ENCODE measurements at places on chromosomes 2 and 18.

DNA sequence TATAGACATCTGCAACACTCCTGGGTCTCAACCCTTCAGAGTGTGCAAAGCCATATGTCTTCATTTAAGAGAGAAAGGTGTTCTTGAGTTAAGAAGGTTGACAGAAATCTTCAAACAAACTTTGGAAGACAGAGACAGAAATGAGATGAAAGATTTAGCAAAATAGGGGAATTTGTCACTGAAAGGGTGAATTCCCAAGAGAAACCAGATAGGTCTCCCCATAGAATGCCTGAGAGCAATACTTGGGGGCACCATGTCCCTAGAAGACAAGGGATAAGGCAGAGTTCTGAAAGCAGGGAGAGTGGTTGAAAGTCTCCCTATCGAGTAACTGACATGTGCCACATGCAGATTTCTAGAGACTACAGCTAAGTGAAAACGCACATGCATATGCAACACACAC, 50.0 kb downstream of the AP1S3 start:
- H3K27me3 ChIP-seq: no peaks in the 10 kb centered on the region
- H3K4me1 ChIP-seq: no peaks in the 10 kb centered on the region
- H3K36me3 ChIP-seq: no peaks in the 10 kb centered on the region
- H3K4me3 ChIP-seq: no peak overlapping the region
- no peak overlapping the region for H3K27ac ChIP-seq

GRCh38 chr18:59802031-59802430, 97.8 kb upstream of the PMAIP1 start:
- H3K36me3 ChIP-seq: no peaks in the 10 kb centered on the region
- H3K4me1 ChIP-seq: no peaks in the 10 kb centered on the region
- no peak overlapping the region for H3K4me3 ChIP-seq

DNA sequence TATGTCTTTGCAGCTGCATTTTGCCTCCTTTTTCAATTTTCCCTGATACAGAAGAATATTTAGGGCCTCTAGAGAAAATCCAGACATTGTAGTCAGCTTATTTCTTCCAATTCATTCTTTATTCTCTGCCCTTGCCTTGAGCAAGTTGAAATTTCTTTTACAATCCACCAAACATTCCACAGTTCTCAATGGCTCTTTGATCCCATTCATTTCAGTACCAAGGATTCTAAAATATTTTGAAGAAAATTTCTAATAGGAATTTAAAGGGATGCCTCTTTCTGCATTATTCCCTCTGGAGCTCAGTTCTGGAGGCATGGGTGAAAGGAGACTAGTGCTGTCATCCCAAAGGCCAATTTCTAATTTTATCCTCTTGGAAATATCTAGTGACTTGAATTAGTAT, 61.2 kb downstream of the COL5A2 start:
- H3K4me1 ChIP-seq: no peaks in the 10 kb centered on the region
- no peak overlapping the region for H3K4me3 ChIP-seq
- H3K27ac ChIP-seq: no peak overlapping the region
- H3K36me3 ChIP-seq: no peaks in the 10 kb centered on the region

DNA sequence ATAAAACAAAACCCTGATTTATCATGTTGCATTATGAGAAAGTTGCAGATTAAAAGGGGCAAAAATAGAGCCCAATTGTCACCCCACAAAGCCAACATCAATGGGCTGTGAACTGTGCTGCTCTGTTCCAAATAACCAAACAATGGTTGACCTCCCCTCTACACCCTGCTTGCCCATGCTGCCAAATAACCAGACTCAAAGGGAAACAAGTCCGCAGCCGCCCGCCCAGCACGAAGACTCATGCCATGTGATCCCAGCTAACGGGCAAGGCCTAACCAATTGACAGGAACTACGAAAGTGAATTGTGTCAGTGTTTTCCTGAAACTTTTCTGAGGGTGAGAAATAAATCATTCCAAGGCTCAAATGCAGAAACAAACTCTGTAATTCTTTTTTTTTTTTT, 97.9 kb upstream of the RIOK3 start:
- DNase-seq: no peak
- no peaks in the 10 kb centered on the region for H3K27me3 ChIP-seq

DNA sequence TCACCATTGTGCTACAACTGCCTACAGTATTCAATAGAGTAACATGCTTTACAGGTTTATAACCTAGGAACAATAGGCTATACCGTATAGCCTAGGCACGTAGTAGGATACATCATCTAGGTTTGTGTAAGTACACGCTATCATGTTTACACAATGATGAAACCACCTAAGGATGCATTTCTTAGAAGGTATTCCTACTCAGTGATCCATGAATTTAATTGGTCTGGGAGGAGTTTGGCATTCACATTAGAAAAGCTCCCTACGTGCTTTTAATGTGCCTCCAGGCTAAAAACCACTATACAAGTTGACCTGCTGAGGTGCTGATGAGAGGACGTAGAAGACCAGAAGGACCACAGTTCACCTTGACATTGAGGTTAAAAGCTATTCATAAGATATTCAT, 154.5 kb upstream of the LRRTM1 start:
- H3K27me3 ChIP-seq: no peaks in the 10 kb centered on the region
- DNase-seq: no peak
- no peaks in the 10 kb centered on the region for H3K36me3 ChIP-seq
- no peaks in the 10 kb centered on the region for H3K4me1 ChIP-seq
- no peak overlapping the region for H3K4me3 ChIP-seq
- H3K27ac ChIP-seq: no peak overlapping the region

DNA sequence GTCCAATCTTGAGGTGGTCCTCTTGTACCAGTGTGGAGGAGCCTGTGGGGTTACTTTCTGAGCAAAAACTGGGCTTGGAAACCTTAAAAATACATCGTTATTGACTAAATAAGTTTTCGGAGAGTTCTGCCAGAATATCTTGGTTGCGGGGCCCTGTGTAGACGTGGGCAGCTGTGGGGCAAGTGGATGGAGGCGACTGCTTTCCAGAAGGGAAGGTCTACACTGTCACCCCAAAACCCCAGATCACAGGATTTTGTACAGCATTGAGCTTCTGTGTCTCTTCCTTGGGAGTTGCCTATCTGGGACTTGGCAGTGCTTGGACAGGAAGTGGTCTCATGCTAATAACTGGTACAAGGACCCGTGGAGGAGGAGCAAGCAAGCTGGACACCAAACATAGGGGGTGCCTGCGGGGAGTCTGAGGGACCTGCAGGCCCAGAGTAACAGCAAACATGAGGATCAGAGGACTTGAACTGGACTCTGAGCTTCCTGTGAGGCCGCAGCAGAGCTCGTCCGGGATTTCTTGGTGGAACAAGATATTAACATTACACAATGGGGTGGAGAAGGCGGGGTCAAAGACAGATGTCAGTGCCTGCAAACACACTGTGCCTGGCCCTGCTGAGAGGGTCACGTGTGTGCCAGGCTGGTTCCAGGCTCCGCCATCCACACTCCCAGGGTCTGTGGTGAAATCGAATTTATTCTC, 48.0 kb upstream of the CTLA4 start:
- no peak for DNase-seq
- no peaks in the 10 kb centered on the region for H3K27me3 ChIP-seq
- H3K27ac ChIP-seq: no peak overlapping the region
- no peaks in the 10 kb centered on the region for H3K36me3 ChIP-seq

DNA sequence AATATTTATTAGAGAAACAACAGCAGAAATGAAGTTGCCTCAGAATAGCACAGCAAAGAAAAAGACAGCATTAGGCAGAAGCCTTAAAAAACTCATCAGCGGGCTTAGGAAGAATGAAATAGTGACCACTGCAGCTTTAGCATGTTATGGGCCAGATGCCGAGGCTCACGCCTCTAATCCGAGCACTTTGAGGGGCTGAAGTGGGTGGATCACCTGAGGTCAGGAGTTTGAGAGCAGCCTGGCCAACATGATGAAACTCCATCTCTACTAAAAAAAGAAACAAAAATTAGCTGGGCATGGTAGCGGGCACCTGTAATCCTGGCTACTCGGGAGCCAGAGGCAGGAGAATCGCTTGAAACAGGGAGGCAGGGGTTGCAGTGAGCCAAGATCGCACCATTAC, 32.4 kb downstream of the AP1S3 start:
- H3K27ac ChIP-seq: no peak overlapping the region
- H3K36me3 ChIP-seq: no peaks in the 10 kb centered on the region
- DNase-seq: no peak

DNA sequence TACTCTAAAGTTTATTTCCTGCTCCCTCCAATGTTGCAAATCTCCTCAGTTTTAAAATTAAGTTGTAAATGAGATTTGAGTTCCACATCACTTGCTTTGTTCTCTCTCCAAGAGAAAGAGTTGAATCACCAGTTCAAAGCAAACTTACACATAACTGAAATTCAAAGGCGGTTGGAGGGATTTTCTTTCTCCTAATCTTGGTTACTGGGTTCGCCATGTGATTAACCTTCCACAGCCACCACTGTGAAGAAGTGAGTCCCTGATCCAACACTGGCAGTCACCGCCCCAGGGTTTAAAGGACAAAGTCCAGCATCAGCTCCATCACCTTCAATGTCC, 247.1 kb downstream of the MYCN start:
- H3K4me3 ChIP-seq: no peak overlapping the region
- H3K27me3 ChIP-seq: peaks cover 5% of the 10 kb centered on the region
- no peaks in the 10 kb centered on the region for H3K4me1 ChIP-seq
- no peak overlapping the region for H3K27ac ChIP-seq
- DNase-seq: no peak
- no peaks in the 10 kb centered on the region for H3K36me3 ChIP-seq

GRCh38 chr2:153214337-153214736, 264.2 kb downstream of the RPRM start:
- DNase-seq: no peak
- H3K27me3 ChIP-seq: no peaks in the 10 kb centered on the region
- H3K4me3 ChIP-seq: no peak overlapping the region
- H3K27ac ChIP-seq: no peak overlapping the region
- H3K4me1 ChIP-seq: no peaks in the 10 kb centered on the region
- H3K36me3 ChIP-seq: no peaks in the 10 kb centered on the region

DNA sequence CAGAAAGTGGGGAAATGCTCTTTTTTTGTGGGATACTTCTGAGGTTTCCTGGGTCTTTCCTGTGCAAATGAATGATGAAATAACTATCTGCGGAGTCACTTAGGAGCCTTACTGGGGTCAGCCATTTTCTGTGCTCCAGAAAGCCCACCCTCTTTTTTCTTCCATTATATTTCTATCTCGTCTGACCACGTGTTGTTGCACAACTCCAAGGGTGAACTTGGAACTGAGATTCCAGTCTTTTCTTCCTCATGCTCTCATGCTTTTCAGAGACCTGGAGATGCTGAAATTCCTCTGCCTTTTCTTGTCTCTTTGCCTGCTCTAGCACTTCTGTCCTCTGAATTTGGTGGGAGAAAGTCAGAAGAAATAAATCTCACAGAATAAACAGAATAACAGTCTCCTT, 4.8 kb upstream of the SCYGR5 start:
- no peaks in the 10 kb centered on the region for H3K36me3 ChIP-seq
- peaks cover 2% of the 10 kb centered on the region for H3K27me3 ChIP-seq
- no peak overlapping the region for H3K27ac ChIP-seq
- H3K4me3 ChIP-seq: no peak overlapping the region

DNA sequence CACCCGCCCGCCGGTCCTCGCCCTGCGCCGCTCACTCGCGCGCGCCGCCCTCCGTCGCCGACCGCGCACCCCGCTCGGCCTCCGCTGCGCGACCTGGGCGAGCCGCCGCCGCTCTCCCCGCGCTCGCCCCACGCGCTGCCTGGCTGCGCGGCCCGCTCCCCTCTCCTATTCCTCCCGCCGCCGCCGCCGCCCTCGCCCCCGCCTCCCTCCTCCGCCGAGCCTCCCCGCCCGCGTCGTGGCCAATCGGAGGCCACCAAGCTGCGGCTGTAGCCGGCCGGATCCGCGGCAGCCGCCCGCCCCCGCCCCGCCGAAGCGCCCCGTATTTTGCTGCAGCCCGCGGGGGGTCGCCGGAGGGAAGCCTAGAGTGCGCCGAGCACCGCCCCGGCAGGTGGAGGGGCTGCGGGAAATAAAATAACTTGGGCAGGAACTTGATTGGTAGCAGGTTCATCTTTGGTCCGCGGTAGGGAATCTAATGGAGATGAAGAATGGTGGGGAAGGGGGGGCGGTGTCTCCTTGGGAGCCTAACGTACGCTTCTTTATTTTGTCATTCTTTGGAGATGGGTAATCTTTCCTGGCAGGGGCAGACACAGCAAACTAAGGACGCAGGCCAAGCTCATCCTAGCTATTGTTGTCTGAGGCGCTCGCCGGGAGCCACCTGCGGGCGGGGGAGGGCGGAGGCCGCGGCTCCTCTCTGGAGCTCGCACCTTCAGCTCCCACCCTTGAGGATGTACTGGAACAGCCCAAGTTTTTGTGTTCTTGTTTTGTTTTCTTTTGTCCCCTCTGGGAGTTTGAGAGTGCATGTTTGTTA, 1.1 kb upstream of the CDH2 start:
- no peak overlapping the region for H3K27ac ChIP-seq
- no peak for DNase-seq
- no peak overlapping the region for H3K4me3 ChIP-seq
- H3K27me3 ChIP-seq: peaks cover 6% of the 10 kb centered on the region
- no peaks in the 10 kb centered on the region for H3K36me3 ChIP-seq

GRCh38 chr2:111652038-111652437, 232.0 kb downstream of the ANAPC1 start:
- no peak overlapping the region for H3K27ac ChIP-seq
- H3K36me3 ChIP-seq: no peaks in the 10 kb centered on the region
- no peaks in the 10 kb centered on the region for H3K4me1 ChIP-seq
- H3K27me3 ChIP-seq: peaks cover 4% of the 10 kb centered on the region
- no peak for DNase-seq
- H3K4me3 ChIP-seq: no peak overlapping the region

DNA sequence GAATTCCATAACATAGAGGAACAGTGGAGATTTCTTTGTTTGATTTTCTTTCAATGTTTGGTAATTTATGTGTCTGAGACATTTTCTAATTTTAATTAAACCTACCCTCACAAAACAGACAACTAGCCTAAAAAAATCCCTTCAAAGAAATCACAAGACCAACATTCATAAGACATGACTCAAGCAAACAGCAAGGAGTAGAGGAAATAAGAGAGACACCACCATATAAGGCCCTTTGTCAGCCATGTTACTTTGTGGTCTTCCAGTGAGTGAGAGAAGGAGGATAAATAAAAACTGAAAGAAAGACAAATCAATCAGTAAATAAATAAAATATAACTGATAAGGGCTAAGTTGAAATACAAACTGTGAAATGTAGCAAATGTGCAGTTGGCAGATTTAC, 830.8 kb upstream of the SLC39A10 start:
- DNase-seq: no peak
- no peaks in the 10 kb centered on the region for H3K27me3 ChIP-seq
- no peak overlapping the region for H3K4me3 ChIP-seq
- no peaks in the 10 kb centered on the region for H3K4me1 ChIP-seq
- no peak overlapping the region for H3K27ac ChIP-seq
- no peaks in the 10 kb centered on the region for H3K36me3 ChIP-seq

- no peak overlapping the region for H3K27ac ChIP-seq
- no peaks in the 10 kb centered on the region for H3K27me3 ChIP-seq
- no peaks in the 10 kb centered on the region for H3K36me3 ChIP-seq
Measured at GRCh38 chr18:9079818-9080528, 22.5 kb upstream of the NDUFV2 start.

Data from T-cell (primary cell).